ENCODE measurements at places on chromosomes 2 and 18.

DNA sequence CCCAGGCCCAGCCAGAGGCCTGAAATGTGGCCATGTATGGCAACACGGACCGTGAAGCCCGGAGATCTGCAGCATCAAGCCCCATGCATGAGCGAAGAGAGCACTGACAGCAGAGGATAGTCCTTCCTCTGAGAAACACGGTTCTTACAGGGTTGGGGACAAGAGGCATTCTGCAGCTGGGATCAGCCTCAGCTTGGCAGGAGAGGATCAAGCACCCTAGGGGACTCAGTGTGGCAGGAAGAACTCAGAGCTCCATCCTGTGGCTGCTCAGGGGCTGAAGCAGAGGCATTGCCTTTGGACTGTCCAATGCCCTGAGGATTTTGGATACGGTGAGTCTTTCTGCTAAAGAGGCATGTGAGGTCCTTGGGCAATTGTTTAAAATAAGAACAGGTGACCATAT, 368.7 kb downstream of the ZNF516 start:
- DNase-seq, result no peak

DNA sequence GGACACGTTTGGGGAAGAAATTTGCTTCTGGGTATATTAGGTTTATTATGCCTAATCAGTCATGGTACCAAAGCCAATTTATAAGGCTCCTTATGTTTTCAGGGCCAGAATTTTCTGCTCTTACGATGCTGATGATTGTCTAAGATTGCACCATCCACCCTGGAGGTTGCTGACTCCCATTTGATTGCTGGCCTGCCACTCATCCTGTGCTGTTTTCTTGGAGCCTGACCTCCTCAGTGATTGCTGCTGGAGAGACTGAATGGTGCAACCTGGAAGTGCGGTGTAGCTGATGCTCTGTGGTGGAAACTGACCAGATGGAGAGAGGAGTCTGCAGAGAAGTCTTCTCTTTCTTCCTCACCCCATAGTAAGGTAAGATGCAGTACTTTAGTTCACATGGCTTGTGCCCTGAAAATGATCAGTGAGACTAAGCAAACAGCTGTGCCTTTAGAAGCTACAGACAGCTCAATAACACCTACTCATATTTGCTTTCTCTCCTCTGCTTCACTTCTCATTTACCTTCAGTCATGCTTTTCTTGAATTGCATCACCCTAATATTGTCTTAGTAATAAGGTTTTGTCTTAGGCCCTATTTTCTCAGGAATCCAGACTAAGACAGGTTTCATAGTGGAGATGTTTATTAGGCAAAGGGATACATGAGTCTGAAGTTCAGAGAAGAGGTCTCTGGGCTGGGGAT, 17.4 kb downstream of the ZNF24 start:
- no peak for DNase-seq

DNA sequence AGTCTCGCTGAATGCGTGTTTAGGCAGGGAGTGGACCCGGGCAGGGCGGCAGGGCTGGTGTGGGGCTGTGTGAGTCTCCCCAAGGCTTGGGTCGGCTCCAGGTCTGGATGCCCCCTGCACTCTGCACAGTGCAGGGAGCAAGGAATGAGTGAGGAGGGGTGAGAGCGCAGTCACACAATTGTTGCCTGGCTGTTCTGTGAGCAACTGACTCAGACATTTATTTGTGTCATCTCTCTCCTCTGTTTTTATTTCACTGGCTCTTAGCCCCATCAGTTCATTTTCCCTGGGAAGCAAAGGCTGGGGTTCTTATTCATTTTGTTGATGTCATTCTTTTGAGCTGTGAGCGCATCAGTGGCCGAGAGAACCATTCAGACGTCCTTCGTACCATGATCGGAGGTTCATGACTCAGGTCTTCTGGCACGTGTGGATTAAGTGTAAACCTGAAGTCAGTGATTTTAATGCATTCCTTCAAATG, 61.1 kb downstream of the GATA6 start:
- peak; percentile 55 for DNase-seq

- no peak for DNase-seq
Measured at GRCh38 chr2:240509667-240510512, 47.9 kb downstream of the ANKMY1 start.

DNA sequence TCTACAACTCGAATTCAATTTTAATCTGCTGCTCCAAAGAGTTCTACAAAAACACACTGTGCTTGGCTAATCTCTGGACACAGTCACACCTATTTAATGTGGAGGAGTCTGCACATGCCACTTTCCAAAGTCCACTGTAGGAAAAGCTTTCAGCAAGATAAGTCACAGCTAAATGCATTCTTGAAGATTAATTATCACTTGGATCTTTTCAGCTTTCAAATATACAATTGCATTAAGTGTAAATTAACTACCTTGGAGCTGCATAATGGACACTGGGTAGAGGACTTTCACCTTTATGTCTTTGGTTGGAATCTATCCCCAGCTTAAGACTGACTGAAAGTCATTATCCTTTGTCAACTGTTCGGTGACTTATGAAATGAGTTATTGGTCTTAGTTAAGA, 565.1 kb downstream of the PIK3C3 start:
- DNase-seq, result no peak

- DNase-seq, result peak; percentile 13
Measured at GRCh38 chr2:188244383-188244782, 47.3 kb upstream of the GULP1 start.

DNA sequence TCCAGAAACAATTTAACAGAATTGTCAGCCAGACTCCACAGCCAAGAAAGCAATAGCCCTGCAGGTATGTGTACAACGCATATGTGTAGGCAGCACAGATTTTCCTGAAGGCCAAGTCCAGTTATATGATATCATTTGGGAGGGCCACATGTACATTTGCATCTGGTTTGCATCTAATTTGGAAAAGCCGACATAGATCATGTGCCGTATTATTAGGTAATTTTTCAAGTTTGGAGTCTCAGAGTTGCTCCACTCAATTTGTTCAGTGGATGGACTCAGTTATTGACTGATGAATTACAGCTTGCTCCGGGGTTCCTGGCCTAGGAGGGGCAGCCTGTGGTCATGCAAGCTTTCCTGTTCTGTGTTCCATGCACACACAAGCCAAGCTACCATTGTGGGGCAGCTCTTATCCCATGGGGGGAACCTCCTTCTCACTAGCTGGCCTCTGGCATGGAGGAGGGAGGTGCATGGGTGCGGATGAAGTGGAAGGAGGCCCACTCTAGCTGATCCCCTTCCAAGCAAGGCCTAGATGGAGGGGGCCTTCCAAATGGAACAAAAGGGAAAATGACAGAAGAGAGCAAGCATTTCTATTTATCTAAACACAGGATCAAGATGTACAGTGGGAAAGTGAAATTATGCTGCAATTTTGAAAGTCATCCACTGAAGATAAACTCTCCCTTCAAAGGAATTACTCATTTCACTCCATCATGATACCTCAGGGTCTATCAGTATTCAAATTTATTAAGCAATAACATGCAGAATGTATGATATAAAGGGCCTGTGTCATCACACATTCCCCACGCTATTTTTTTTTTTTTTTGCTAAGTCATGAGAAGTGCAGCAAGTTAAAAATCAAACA, 202.6 kb upstream of the SMAD2 start:
- DNase-seq, result no peak

GRCh38 chr2:201273330-201273983, 13.1 kb downstream of the CASP8 start:
- DNase-seq, result no peak

GRCh38 chr2:95372216-95372829, 30.2 kb upstream of the FAHD2A start:
- DNase-seq, result no peak

DNA sequence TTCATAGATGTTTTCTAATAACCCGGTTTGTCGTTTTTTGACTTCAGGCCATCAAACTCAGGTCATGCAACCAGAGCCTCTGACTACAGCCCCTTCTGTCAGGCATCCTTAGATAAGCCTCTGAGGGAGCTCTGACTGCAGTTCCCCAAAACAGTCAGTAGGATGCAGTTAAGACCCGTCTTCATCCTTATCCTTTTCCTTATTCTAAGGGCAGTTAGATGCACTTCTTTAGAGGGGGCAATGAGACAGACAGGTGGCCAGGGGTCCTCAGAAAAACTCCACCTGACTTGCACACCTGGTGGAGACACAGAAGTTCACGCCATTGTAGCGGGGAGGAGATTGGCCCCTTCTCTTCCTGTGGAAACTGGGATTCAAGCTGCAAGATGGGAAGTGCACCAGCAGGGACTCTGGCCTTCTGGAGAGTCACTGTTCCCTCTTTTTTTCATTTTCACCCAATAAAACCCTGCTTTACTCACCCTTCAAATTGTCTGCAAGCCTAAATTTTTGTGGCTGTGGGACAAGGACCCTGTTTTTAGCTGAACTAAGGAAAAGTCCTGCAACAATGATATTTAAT, 104.8 kb upstream of the TFPI start:
- peak; percentile 6 for DNase-seq

- no peak for DNase-seq
Measured at GRCh38 chr2:5777131-5777535, 84.9 kb downstream of the SOX11 start.

DNA sequence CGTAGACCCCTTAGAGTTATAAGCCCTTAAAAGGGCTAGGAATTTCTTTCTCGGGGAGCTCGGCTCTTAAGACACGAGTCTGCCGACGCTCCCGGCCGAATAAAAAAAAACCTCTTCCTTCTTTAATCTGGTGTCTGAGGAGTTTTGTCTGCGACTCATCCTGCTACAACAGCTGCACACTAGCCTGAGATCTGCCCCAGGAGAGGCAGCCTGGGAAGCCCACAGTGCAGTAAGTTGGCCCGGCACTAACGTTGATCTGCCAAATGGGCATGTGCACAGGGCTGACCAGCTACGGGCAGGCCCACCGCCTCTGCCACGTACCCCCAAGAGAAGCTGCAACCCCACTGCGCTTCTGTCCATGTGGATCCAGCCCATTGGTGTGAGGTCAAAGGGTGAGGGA, 8.4 kb upstream of the LIMS2 start:
- DNase-seq, result no peak

Measured in urothelium cell line (cell line).